ENCODE measurements at places on chromosomes 7 and 10.
A peak's percentile ranks its signal among the peaks of the same experiment; 100 is the strongest.

DNA sequence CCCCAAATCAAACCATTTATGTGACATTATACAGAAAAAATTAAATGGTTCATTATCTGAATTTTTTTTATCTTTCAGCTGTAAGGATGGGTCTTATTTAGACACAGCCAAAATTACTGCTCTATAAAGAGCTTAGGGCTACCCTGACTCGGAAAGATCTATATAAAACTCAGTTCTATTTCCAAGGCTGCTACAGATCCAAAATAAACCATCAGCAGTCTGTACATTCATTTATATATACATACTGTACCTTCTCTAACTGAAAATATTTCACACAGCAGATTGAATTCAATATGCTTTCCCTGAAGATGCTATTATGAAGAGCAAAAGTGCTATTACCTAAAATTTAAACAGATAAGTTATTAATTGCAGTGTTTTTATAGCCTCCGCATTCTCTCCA, 287.7 kb upstream of the MYO3A start:
- no peak for DNase-seq

DNA sequence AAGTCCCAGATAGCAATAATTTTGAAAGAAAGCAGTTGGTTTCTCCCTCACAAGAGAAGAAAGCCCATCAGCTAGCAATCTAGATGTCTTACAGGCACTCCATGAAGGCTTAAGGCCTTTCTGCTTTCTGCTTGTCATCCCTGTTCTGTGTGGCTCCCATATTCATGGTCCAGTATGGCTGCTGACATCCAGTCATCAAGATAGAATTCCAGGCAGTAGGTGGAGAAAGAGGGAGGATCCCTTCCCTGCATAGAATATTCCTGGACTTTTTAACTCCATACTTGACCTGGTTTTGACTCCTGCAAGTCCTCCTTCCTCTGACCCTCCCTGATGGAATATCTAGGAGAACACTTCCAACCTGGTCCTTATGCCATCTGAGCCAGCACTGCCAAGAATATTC, 389.9 kb upstream of the AKR1E2 start:
- no peak for DNase-seq

DNA sequence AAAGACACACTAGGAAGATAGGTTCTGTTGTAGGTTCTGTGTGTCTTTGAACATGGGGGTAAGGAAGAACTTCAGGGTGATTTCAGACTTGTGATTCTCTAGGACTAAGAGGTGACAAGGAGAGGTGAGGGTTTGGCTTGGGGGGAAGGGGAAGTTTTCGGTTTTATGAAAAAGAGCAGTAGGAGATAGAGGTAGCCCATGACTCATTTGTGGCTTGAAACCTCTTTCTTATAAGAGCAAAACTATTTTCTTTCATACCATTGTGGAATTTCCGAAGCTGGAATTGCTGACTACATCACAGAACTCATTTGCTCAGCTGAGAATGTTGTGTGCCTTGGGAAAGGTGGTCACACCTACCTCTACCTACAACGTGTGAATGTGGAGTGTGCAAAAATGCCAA, 39.6 kb upstream of the IKZF1 start:
- no peak for DNase-seq

DNA sequence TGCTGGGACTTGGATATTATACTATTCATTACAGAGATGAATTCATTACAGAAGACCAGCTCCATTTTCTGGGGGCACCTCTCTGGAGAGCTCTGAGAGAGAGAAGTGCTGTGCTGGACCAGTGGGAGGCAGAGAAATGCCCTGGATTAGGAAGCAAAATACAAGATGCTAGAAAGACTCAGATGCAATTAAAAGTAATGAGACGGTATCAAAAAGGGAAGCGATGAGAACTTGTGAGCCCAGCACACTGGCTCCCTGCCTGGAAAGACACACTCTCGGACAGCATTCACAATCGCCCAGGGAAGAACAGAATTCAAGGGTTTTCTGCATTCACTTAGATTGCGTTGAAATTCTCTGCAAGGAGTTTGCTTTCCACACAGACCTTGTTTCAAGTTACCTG, 3.5 kb upstream of the FRAT2 start:
- DNase-seq: no peak

- peak; percentile 53 for DNase-seq
These were observed 49.4 kb downstream of the FAM171A1 start for GRCh38 chr10:15321431-15322341.

DNA sequence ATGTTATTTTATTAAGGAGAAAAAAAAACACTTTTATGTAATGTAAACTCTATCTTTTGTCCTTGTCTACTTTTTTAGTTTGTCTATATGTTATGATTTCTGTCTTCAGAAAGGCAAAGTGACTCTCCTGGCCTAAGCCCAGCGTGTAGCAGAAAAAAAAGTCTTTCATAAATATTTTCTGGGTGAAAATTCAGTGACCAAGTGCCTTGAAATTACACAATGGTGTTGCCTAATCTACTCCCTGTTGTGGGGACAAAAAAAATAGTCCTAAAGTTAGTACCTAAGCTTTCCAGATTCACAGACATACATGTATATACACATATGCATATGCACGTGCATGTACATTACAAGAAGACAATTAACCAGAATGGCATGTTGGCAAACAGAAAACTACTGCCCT, 1257.8 kb upstream of the SORCS1 start:
- DNase-seq: no peak

DNA sequence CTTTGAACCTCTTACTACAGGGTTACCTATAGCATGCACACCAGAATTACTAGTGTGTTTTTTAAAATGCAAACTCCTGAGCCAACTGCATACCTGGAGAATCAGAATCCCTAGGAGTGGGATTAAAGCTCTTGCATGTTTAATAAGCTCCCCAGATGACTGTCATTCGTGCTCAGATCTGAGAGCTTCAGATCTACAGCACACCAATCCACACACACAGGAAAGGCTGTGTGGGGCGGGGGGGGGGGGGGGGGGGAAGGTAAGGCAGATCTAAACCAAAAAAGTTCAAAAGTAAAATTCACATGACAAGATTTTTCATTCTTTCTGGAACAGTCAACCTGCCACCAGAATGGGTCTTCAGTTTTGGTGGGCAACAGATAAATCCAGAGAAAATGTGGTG, 5.5 kb downstream of the FAM3C start:
- DNase-seq: no peak

DNA sequence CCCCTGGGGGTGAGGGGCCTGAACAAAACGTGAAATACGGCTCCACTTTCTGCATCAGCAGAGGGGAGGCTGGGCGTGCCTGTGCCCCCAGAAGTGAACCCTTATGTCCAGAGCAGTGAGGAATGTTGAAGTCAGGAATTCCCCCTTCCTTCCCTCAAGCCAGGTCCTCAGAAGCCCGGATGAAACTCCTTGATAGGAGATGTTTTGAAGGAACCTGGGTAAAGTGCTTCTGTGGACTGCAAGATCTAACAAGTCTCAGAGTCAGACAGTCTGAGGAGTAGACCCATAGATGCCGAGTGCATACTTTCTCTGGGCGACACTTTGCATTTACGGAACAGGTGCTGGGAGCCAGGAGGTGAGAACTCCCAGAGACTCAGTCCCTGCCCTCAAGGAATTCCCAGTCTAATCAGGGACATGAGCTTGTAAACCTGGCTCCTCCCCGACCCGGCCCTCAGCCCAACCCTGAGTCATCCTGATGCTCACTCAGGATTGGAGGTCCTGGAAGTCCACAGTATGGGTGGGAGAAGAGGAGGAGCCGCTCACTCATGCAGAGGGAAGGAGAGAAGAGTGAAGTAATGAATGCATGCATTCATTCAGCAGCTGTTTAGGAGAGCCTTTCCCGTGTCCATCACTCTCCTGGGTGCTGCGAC, 179.5 kb upstream of the ITGB1 start:
- no peak for DNase-seq

DNA sequence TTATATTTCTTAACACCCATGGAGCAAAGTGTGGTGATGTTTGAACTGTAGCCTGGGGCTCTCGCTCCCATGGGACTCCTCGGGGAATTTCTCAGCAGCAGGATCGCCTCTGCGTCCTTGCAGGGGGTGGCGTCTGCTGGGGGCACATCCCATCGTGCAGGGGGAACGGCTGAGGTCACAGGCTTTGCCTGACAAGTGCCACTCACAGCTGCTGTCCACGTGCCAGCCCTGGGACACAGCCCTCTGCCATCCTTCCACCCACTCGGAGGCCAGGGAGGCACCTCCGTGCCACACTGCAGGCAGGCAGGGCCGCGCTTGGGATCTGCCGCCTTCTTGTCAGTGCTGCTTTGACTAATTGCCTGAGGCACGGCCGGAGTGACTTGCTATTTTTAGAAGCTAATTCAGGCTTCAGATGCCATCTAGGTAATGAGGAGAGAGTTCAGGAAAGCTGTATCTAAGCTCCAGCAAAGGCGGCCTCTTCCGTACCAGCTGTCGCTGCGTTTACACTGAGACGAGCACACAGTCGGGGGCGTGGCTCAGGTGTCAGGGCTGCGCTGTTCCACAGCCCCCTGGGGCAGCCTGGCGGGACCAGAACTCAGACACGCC, 45.7 kb downstream of the PITRM1 start:
- DNase-seq: no peak

DNA sequence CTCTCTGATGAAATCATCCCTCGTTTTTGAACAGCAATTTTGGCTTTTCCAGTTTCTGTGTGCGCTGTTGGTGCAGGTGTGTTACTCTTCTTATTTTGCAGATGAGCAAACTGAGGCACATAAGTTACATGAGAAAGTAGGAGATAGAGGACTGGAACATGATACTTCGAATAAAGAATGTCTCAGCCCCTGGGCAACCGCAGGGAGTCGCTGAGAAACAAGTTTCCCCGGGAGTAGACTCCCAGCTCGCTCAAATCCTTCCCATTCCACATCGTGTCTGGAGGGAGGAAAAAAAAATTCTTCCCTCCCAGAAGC, 18.0 kb downstream of the MXI1 start:
- no peak for DNase-seq

GRCh38 chr7:18257711-18258110, 230.1 kb upstream of the PRPS1L1 start:
- no peak for DNase-seq
